ENCODE measurements at places on chromosomes 5 and 9. TPM values are rescaled to one million over a fixed set of nuclear protein-coding genes. Genes with fewer than 3 reads are reported as not detected.

GRCh38 chr9:117757561-117758190, 53.5 kb downstream of the TLR4 start:
- peaks cover 22% of the 10 kb centered on the region for H3K27me3 ChIP-seq
- H3K4me3 ChIP-seq = no peak overlapping the region
- no peak overlapping the region for H3K27ac ChIP-seq
- DNase-seq = no peak
- no peaks in the 10 kb centered on the region for H3K36me3 ChIP-seq

DNA sequence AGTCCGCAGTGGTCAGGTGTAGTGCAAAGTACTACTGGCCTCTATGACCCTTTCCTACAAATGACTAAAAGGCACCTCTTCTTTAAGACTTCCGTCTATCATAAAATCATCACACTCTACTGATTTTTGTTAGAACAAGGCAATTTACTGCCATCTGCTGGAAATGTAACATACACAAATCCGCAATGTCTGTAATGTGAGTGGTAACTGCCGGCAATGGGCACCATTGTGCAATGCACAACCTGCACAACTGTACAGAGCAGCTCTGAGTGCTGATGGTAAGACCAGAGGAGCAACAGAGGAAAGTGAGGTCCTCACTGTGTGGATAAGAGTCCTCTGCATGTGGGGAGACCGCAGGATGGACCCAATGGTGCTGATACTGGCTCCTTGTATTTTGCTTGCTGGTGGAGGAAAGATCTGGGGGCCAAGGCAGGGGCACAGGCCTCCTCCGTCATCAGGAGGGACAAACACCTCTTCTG, 103.7 kb downstream of the ATPSCKMT start:
- no peak for DNase-seq
- H3K4me1 ChIP-seq = no peaks in the 10 kb centered on the region
- no peaks in the 10 kb centered on the region for H3K36me3 ChIP-seq
- no peaks in the 10 kb centered on the region for H3K27me3 ChIP-seq
- no peak overlapping the region for H3K4me3 ChIP-seq
- no peak overlapping the region for H3K27ac ChIP-seq

DNA sequence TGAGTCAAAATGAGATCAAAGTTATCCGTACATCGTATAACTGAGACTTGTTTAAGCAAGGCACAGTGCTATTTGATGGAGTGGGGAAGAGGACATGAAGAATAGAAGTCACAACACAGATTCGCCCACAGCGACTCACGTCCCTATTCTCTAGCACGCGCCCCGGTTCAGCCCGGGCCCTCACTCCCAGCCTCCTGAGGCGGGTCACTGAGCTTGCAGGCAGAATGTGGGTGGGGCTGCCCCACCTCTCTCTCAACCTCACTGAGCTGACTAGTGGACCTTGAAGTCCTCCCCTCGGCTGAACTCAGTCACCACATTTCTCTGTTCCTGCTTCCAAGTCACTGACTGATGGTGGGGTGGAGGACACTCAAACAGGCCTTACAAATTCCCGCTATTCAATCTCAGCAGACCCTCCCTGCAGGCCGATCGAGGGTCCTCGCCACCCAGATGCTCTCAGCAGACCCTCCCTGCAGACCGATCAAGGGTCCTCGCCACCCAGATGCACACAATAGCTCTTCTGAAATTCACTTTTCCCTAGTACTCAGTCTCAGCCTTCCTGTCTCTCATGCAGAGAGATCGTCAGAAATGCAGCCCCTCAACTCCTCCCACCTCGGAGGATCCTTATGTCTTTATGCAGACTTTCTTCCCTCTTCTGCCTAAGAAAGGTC, 12.9 kb downstream of the GLDC start:
- H3K4me3 ChIP-seq = no peak overlapping the region
- no peaks in the 10 kb centered on the region for H3K4me1 ChIP-seq
- no peak overlapping the region for H3K27ac ChIP-seq

DNA sequence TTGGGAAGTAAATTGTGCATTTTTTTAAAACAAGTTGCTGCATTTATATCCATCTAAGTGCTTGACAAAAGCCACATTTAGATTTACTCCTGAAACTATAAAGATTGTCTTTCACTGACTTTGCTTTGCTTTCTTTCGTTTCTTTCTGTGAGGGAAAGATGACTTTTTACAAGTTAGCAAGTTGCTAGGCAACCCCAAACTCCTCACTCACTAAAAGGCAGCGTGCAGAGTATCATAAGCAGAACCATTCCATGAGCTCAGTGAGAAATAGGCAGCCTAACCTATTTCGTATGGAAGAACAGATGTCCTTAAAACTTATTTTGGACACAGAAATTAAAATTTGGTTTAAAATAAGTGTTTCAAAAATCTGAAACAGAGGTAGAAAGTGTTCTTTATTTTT, 29.0 kb downstream of the KLF9 start:
- H3K4me1 ChIP-seq = peaks cover 15% of the 10 kb centered on the region
- no peak overlapping the region for H3K4me3 ChIP-seq
- H3K27me3 ChIP-seq = no peaks in the 10 kb centered on the region
- DNase-seq = no peak
- H3K27ac ChIP-seq = no peak overlapping the region

DNA sequence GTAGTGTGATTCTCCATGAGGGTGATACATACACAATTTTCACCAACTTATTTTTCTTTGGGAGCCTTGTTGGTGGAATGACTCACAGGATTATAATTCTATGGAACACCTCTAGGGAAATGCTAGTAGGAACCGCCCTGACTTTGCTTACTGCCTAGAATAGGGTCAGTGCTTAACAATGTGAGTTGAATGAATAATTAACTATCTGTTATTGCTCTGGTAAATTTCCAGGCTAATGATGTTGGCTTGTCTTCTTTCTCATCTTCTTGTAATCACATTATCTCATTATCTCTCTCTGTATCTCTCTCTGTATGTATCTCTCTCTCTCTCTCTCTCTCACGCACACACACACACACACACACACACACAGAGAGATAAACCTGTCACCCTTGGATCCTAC, 291.1 kb downstream of the TRIM32 start:
- H3K4me1 ChIP-seq = no peaks in the 10 kb centered on the region
- no peak overlapping the region for H3K4me3 ChIP-seq
- no peak overlapping the region for H3K27ac ChIP-seq
- DNase-seq = no peak
- no peaks in the 10 kb centered on the region for H3K36me3 ChIP-seq

DNA sequence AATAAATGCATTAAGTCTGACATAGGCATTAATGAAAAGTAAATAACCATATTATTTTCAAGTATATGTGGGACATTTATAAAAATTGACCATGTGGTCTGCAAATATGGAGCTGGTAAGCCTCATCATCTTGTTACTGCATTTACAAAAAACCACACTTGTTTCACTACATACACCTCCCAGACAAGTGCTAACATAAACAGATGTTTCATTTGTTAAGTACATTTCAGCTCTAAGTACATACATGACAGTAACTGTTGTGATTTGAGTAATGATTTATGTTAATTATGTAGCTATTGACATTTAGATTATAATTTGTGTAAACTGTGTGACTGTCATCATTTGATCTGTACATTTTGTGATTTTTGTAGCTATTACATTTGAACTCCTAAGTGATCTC, 13.9 kb downstream of the IDNK start:
- no peaks in the 10 kb centered on the region for H3K4me1 ChIP-seq
- no peak for DNase-seq
- no peak overlapping the region for H3K4me3 ChIP-seq
- H3K27me3 ChIP-seq = no peaks in the 10 kb centered on the region
- no peaks in the 10 kb centered on the region for H3K36me3 ChIP-seq

DNA sequence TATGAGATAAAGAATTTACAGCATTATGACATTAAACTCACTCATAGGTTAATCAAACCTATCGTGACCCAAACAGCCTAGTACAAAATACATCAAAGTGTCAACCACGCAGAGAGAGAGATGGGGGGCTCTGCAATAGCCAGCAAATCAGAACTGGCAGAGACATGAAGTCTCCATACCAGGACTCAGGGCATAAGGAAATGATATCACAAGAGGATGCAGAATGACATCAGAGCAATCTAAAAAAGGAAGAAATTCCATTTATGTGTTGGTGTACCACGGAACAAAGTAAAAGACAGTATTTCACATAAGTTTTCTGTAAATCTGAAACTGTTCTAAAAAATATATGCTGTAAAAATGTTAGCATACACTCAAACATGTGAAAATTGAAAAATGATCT, 24.6 kb downstream of the BICD2 start:
- no peak for DNase-seq
- H3K4me3 ChIP-seq = no peak overlapping the region
- H3K4me1 ChIP-seq = peaks cover 44% of the 10 kb centered on the region

GRCh38 chr9:3001311-3001710, 157.4 kb upstream of the PUM3 start:
- no peaks in the 10 kb centered on the region for H3K4me1 ChIP-seq
- DNase-seq = no peak
- H3K27me3 ChIP-seq = no peaks in the 10 kb centered on the region
- no peak overlapping the region for H3K4me3 ChIP-seq

GRCh38 chr9:3434594-3434993, 91.2 kb downstream of the RFX3 start:
- no peak for DNase-seq
- H3K4me3 ChIP-seq = no peak overlapping the region
- H3K27ac ChIP-seq = no peak overlapping the region
- H3K36me3 ChIP-seq = no peaks in the 10 kb centered on the region
- no peaks in the 10 kb centered on the region for H3K27me3 ChIP-seq

DNA sequence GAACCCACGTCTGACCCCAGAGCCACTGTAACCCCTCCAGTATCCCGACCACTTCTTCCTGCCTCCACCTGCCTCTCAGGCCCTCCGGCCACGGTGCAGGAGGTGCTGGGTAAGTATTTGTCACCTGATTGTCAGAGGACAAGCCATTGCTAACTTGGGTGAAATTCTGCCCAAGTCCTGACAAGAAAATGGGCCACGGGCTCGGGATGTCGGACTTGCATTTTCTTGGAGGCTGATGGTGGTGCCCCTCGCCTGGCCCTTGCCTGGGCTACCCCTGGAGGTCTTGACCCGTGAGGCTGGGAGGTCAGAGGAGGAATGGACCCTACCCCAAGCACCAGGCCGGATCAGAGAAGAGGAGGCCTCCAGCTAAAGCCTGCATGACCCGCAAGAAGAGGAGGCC, 149.7 kb upstream of the COL5A1 start:
- no peaks in the 10 kb centered on the region for H3K36me3 ChIP-seq
- H3K27ac ChIP-seq = no peak overlapping the region
- no peak for DNase-seq
- H3K4me3 ChIP-seq = no peak overlapping the region
- H3K4me1 ChIP-seq = no peaks in the 10 kb centered on the region

DNA sequence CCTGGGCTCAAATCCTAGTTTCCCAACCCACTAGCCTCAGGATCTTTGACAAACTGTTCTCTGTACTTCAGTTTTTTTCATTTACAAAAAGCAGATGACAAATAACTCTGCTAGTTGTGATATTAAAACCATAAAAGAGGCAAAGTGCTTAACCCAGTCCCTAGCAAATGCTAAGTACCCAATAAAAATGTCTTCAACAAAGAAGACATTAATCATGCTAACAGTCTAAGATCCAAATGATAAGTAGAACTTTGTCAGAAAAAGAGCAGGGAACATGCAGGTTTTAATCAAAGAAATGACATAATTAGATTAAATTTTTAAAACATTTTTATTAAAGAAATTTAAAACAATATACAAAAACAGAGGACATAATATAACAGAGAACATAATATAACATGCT, 203.0 kb upstream of the ADRA1B start:
- H3K4me3 ChIP-seq = no peak overlapping the region
- DNase-seq = no peak
- H3K27ac ChIP-seq = no peak overlapping the region

- H3K4me1 ChIP-seq = no peaks in the 10 kb centered on the region
- H3K27me3 ChIP-seq = no peaks in the 10 kb centered on the region
- no peak overlapping the region for H3K4me3 ChIP-seq
- no peak overlapping the region for H3K27ac ChIP-seq
Observed at GRCh38 chr5:89471541-89471940, 588.6 kb upstream of the MEF2C start.

GRCh38 chr5:3355126-3355525, 240.5 kb upstream of the IRX1 start:
- no peak for DNase-seq
- no peaks in the 10 kb centered on the region for H3K4me1 ChIP-seq
- H3K27me3 ChIP-seq = no peaks in the 10 kb centered on the region
- H3K36me3 ChIP-seq = no peaks in the 10 kb centered on the region
- H3K27ac ChIP-seq = no peak overlapping the region
- H3K4me3 ChIP-seq = no peak overlapping the region

DNA sequence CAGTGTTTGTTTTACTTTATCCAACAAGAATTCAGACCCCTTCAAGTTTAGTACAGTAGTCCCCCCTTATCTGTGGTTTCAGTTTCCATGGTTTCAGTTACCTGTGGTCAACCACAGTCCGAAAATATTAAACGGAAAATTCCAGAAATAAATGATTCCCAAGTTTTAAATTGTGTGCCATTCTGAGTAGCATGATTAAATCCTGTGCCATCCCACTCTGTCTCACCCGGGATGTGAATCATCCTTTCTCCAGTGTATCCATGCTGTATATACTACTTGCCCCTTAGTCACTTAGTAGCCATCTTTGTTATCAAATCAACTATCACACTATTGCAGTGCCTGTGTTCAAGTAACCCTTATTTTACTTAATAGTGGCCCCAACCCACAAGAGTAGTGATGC, 153.8 kb upstream of the RASA1 start:
- H3K4me1 ChIP-seq = peaks cover 19% of the 10 kb centered on the region
- H3K27ac ChIP-seq = no peak overlapping the region
- H3K27me3 ChIP-seq = no peaks in the 10 kb centered on the region
- no peak for DNase-seq
- H3K36me3 ChIP-seq = no peaks in the 10 kb centered on the region
- no peak overlapping the region for H3K4me3 ChIP-seq

TYRP1 gene
- not detected for total RNA-seq

PHF2 gene
- total RNA-seq = 22.1 TPM

SLC46A2 gene
- total RNA-seq = not detected

MZB1 gene
- 19.9 TPM for total RNA-seq

NRG2 gene
- total RNA-seq = not detected

PPIC gene
- not detected for total RNA-seq
